ENCODE measurements at places on chromosomes 5 and 9.
A peak's percentile ranks its signal among the peaks of the same experiment; 100 is the strongest.

GRCh38 chr9:107980984-107981383 is 491.4 kb upstream of the KLF4 start:
- DNase-seq: no peak

GRCh38 chr5:143499480-143500114 is 96.1 kb upstream of the NR3C1 start:
- DNase-seq: peak; percentile 57

DNA sequence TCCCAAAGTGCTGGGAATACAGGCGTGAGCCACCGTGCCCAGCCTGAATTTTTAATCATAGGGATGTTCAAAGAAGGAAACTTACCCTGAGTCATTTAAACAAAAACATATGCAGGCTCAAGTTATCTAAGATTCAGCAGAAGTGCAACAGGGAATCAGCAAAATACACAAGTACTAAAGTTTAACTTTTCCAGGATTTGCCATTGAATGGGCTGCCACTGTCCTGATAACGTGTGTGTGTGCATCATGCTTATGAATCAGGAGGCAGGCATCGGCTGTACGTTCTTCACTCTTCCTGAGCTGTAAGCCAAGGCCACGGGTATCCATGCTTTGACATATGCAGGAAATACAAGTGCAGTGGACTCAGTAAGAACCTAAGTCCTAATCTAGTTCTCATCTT is 48.8 kb upstream of the FST start:
- no peak for DNase-seq

GRCh38 chr9:131709771-131710431 is 30.0 kb downstream of the RAPGEF1 start:
- peak; percentile 85 for DNase-seq

GRCh38 chr9:14418941-14419937 is 105.3 kb upstream of the NFIB start:
- DNase-seq: no peak

GRCh38 chr5:104594850-104595249 is 1032.3 kb upstream of the NUDT12 start:
- peak; percentile 17 for DNase-seq

GRCh38 chr9:79308012-79308411 is 263.8 kb upstream of the TLE4 start:
- DNase-seq: peak; percentile 9

DNA sequence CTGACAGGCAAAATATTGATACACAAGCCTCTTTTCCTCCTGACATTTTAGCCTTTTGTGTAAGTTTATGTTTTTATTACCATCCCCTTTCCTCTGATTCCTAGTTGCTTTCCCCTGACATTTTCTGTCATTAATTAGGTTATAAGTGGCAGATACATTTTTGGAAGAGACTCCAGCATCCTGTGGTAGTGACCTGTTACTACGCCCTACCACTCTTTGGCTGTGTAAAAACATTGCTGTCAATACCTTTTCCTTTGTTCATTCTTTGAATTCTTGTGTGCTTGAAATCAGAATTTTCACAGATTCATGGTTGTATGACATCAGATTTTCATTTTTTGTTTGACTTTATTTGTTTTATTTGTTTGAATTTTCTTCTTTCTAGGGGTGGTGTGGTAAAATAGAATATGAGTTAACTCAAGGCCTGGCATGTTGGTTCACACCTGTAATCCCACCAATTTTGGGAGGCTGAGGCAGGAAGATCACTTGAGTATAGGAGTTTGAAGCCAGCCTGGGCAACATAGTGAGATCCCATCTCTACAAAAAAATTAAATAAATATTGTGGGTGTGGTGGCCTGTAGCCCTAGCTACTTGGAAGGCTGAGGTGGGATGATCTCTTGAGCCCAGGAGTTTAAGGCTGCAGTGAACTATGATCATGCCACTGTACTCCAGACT is 43.4 kb downstream of the UBE2R2 start:
- no peak for DNase-seq

DNA sequence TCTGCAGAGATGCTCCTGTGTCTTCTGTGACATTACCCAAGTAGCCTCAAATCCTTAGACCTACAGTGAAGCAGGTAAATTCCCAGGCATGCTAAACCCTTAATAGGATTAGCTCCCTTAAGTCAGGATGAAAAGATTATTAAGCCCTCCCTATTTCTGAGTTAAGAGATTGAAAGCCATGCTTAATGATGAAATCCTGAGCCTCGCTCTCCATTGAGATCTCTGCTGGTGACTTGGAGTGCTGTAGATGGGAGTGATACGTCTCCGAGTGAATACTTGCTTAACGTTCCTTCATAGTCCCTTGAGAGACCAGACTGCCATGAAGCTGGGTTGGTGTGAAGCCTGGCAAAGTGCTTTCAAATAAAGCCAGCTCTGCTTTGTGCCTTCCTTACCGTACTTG is 34.2 kb downstream of the AOPEP start:
- DNase-seq: no peak

DNA sequence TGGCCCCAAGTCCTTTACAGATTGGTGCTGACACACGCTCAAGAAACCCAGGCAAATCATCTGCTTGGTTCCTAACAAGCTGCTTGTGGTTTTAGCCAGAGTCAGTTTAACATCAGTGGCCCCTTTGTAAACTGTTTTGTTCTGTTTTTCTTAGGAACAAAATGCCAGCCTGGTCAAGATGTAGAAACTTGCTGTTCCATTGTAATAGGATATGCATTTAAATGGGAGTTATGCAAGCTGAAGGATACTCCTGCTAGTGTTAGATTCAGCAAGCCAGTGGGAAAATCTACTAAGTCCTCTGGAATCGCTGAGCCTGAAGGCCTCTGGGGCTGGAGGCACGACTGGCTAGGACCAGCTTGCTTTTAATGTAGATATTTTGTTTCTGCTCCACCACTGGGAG is 391.1 kb downstream of the TLE4 start:
- DNase-seq: peak; percentile 1

GRCh38 chr9:130140706-130141105 is 31.5 kb upstream of the NCS1 start:
- peak; percentile 42 for DNase-seq

GRCh38 chr9:13575558-13575957 is 296.1 kb upstream of the MPDZ start:
- no peak for DNase-seq

DNA sequence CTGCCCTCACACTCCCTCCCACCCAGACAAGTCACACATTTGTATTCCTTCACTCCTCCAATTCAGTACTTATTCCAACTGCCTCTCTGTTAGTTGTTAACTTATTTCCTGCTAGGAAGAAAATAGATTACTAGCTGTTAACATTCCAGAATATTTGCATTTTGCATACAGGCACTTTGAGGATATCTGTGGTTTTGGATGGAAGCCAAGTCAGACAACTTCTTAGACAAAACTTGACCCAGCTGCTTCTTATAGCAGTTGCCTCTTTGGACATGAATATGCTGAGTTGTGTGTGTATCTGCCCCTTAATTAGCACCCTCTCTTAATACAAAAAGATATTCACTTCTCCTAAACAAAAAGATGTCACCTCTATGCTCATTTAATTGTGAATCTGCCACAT is 1280.6 kb upstream of the ACO1 start:
- peak; percentile 17 for DNase-seq

DNA sequence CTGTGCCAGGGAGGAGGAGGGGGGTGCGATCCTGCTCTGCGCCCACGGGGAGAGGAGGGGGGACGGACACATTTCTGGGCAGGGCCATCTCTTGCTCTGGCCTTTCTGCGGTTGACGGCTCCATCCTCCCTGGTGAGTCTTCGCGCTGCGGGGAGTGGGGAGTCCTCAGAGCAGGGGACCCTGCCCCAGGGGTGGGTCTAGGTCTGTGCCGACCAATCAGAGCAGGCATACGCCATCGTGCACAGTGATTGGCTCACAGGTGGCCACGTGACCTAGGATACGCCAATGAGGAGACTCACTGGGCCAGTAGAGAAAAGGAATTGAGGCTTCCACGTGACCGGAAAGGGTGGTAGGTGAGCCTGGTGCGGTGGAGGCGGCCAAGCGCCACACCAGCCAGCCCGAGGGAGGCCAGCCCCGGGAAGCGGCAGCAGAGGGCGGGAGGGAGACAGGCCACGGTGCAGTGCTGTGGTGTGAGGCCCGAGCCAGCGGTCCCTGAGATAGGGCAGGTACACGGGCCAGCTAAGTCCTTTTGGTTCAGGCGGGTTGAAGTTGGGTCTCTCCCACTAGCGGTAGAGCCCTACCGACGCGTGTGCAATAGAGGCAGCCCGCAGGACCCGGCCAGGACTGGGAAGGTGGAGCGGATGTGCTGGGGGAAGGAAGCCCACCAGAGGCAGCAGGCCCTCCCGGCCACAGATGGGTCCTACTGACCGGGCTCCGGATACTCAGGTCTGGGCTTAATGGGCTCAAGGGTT is 65.2 kb upstream of the RNF130 start:
- DNase-seq: no peak

DNA sequence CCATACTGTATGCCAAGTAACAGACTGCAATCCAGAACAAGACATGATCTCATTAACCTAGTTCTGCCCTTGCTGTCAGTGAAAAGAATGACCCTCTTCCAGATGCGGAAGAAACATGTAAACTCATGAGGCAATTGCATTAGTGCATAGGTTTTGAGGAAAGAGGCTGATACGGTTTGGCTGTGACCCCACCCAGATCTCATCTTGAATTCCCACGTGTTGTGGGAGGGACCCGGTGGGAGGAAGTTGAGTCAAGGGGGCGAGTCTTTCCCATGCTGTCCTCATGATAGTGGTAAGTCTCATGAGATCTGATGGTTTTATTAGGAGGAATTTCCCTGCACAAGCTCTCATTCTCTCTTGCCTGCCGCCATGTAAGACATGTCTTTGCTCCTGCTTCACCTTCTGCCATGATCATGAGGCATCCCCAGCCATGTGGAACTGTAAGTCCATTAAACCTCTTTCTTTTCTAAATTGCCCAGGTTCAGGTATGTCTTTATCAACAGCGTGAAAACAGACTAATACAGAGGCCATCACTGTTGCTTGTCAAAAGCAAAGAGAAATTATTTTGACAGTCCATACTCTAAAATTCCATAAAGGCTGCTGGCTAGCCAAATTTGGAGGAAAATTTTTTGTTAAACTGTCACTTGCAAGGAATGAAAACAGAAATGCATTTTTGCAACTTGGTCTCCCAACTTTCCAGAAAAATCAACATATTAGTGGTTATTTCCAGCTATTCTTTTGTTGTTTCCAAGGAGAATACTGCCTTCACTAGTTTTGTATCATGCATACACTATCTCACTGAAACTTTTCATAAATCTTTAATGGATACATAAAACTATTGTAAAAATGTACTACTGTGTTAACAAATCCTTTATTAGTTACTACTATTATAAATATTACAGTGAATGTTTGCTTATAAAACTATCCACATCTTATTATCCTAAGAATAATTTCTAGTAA is 3.2 kb upstream of the ARL15 start:
- peak; percentile 42 for DNase-seq

DNA sequence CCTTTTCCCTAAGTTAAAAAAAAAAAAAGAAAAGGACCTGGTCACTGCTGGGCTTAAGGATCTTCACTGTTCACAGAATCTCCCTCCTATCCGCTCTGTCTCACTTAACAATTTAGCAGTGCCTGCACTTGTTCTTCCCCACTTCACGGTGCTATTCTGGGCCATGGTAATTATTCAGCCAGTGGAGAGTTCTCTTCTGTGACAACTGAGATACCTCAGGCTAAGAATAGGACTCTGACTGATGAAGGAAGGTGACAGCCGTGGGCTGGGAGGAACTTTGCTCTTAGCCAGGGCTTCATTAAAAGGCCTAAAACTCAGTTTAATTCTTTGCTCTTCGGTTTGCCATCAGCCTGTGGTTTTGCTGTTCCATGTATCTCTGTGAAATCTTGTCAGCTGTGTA is 51.9 kb upstream of the ENTREP1 start:
- DNase-seq: no peak

DNA sequence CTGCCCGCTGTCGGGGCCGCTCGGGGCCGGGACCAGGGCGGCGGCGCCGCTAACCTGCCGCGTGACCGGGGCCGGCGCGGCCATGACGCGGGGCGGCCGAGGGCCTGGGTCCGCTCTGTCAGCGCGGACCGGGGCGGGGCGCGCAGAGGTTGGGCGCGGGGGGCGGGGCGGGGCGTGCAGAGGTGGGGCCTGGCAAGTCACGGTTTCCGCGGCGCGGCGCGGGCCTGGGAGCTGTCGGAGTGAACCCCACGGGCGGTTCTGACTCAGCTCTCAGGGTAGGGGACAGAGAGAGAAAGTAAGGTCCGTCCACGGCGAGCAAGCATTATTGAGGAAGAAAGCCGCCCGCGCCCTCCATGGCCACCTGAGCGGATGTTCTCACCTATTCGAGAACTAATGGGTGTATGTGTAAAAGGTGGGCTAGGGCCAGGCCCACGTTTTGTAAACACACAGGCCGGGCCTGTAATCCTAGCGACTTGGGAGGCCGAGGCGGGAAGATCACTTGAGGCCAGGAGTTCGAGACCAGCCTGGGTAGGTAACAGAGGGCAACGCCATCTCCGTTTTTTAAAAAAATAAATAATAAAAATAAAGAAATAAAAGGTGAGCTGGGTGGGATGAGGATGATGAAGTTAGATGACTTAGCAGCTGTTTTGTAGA is at the start of gene PRXL2C:
TSS of gene PRXL2C (minus strand) at position 120 of the 654 bp plus-strand sequence. CDS start at position 84, 36 bp downstream.
- DNase-seq: peak; percentile 73

DNA sequence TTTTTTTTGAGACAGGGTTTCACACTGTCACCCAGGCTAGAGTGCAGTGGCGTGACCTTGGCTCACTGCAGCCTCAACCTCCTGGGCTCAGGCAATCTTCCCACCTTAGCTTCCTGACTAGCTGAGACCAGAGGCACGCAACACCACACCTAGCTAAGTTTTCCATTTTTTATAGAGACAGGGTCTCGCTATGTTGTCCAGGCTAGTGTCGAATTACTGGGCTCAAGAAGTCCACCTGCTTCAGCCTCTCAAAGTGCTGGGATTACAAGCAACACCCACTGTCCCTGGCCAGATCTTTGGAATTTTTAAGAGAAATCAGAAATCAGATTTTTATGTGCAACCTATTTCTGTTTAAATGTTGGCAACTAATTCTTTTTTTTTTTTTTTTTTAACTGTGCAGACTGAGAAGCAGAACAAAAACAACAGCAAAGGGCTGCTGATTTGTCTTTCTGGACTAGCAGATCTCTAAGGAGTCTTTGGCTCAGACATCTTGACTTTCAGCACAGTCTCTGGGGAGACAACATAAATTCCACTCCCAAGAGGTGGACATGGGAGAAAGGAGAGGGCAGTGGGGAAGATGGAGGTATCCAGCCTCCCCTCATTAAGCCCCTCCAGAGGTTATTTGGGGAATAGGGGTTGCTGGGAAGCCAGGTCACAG is 54.4 kb upstream of the FABP6 start:
- no peak for DNase-seq

GRCh38 chr9:19298436-19299000 is 68.0 kb downstream of the DENND4C start:
- no peak for DNase-seq

- DNase-seq: peak; percentile 96
Observed at GRCh38 chr9:80649001-80649420, 1040.3 kb downstream of the TLE1 start.

DNA sequence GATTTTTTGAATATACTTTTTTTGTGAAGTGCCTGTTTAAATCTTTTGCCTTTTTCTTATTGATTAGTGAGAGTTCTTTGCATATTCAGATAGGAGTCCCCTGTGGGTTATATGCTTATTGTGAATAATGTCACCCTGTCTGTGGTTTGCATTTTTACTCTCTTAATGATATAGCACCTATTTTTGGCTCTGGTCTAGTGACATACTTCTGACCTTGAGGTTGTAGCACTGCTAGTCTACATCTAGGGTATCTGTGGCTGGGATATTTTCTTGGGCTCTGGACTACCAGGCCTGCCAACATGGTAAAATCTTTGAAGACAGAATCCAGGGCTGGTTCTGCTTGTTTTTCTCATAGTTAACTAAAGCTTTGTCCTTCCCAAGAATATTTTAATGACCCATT is 13.5 kb upstream of the NKX2-5 start:
- no peak for DNase-seq

- DNase-seq: peak; percentile 18
Observed at GRCh38 chr5:159227452-159227851, 18.1 kb upstream of the RNF145 start.

GRCh38 chr5:3701694-3702093 is 106.1 kb downstream of the IRX1 start:
- no peak for DNase-seq
